ENCODE measurements at places on chromosomes 4 and X. TPM values are rescaled to one million over a fixed set of nuclear protein-coding genes. Genes with fewer than 3 reads are reported as not detected.

Gene KIAA1210
- total RNA-seq: not detected

Gene FGF5
- not detected for total RNA-seq

Gene P2RY10
- total RNA-seq: not detected

Gene SLC9B1
- 1.1 TPM for total RNA-seq

GRCh38 chr4:75344915-75345314, 169.3 kb downstream of the RCHY1 start:
- no peaks in the 10 kb centered on the region for H3K4me1 ChIP-seq
- DNase-seq: no peak
- no peaks in the 10 kb centered on the region for H3K36me3 ChIP-seq
- no peak overlapping the region for H3K27ac ChIP-seq
- no peaks in the 10 kb centered on the region for H3K27me3 ChIP-seq

GRCh38 chr4:149836546-149836945, 20.9 kb upstream of the IQCM start:
- H3K27ac ChIP-seq: no peak overlapping the region
- no peak overlapping the region for H3K4me3 ChIP-seq
- DNase-seq: no peak
- no peaks in the 10 kb centered on the region for H3K4me1 ChIP-seq

DNA sequence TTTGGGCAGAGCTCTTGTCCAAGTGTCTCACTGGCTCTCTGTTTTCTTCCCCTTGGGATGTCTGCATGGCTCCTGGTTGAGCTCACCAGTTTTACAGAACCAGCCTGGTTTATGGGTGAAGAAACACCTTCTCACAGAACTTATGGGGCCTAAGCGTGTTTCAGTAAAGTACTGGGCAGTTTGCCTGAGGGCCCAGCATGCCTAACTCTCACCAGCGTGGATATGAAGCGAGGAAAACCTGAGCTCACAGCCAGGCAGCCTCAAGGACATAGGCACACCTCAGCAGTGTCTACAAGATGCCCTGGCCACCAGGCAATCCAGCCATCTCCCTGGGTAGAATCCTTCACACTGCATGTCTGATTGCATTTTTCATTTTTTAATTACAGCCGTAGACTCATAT, 9.2 kb downstream of the NHSL2 start:
- no peak for DNase-seq
- no peaks in the 10 kb centered on the region for H3K27me3 ChIP-seq
- H3K36me3 ChIP-seq: no peaks in the 10 kb centered on the region
- H3K4me3 ChIP-seq: no peak overlapping the region
- H3K4me1 ChIP-seq: no peaks in the 10 kb centered on the region

GRCh38 chr4:148333265-148333664, 108.9 kb downstream of the NR3C2 start:
- DNase-seq: no peak
- peaks cover 6% of the 10 kb centered on the region for H3K4me1 ChIP-seq
- no peak overlapping the region for H3K4me3 ChIP-seq
- no peak overlapping the region for H3K27ac ChIP-seq

GRCh38 chrX:3295731-3296130, 50.7 kb downstream of the MXRA5 start:
- no peaks in the 10 kb centered on the region for H3K27me3 ChIP-seq
- H3K27ac ChIP-seq: no peak overlapping the region
- H3K4me3 ChIP-seq: no peak overlapping the region
- H3K4me1 ChIP-seq: peaks cover 6% of the 10 kb centered on the region

- no peaks in the 10 kb centered on the region for H3K27me3 ChIP-seq
- H3K36me3 ChIP-seq: no peaks in the 10 kb centered on the region
- H3K4me1 ChIP-seq: no peaks in the 10 kb centered on the region
- DNase-seq: no peak
- no peak overlapping the region for H3K27ac ChIP-seq
Observed at GRCh38 chr4:36333303-36333877, 52.0 kb downstream of the DTHD1 start.

- DNase-seq: no peak
- H3K27me3 ChIP-seq: peaks cover 22% of the 10 kb centered on the region
- H3K4me1 ChIP-seq: no peaks in the 10 kb centered on the region
- H3K36me3 ChIP-seq: no peaks in the 10 kb centered on the region
Observed at GRCh38 chr4:9899306-9900055, 118.0 kb downstream of the DRD5 start.

DNA sequence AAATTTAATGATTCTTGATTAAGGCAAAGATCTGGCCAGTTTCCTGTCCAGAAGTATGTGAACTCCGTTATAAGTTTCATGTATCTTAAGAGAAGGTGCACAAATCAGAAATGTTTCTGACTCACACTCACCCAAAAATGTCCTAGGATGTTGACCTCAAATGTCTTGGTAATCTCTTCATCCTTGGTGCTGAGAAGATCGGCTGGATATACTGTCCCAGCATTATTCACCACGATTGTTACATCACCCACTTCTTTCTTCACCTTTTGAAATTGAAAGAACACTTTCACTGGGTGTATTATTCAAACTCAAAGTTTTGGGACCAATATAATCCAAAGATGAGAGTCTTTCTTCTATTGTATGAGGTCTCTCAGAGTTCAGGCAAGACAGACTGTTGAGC, 5.7 kb downstream of the HSD17B13 start:
- no peaks in the 10 kb centered on the region for H3K27me3 ChIP-seq
- no peak overlapping the region for H3K27ac ChIP-seq
- peaks cover 7% of the 10 kb centered on the region for H3K4me1 ChIP-seq
- H3K36me3 ChIP-seq: no peaks in the 10 kb centered on the region

DNA sequence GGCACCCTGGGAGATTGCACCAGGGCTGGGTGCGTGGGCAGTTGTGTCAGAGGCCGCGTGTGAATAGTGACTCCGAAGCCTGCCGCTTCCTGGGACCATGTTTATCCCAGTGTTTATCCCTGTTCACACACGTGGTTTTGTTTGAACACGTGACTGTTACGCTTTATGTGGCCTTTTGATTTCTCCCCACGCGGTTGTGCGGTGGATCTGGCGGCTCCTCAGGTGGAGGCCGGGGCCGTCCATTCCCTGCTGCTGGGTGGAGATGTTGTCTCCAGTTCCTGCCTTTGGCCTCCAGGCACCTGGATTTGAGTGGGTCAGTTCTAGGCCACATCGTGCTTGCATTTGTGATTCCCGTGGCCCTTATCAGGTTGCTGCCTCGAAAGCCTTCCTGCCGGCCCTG, 35.1 kb downstream of the NELFA start:
- no peak for DNase-seq
- H3K27me3 ChIP-seq: no peaks in the 10 kb centered on the region
- H3K27ac ChIP-seq: no peak overlapping the region
- no peaks in the 10 kb centered on the region for H3K4me1 ChIP-seq
- peaks cover 83% of the 10 kb centered on the region for H3K36me3 ChIP-seq

DNA sequence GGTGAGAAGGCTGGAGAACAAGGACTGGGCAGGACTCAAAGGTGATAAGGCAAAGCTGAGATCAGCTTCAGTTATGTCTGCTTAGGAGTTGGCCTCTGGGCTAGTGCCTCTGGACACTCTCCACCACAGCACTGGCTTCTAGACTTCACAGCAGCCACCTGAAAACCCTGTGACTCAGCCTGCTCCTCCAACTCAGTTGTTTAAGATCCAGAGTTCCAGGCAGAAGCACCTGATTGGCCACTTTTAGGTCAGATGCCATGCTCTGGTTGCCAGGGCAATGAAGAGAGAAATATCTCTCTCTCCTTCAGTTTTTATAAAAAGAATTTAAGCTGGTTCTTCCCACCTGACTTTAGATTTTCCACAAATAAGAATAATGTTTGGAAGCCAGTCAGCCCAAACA, 47.9 kb upstream of the BLTP1 start:
- no peak overlapping the region for H3K27ac ChIP-seq
- no peaks in the 10 kb centered on the region for H3K36me3 ChIP-seq

- DNase-seq: no peak
- no peak overlapping the region for H3K27ac ChIP-seq
- no peaks in the 10 kb centered on the region for H3K27me3 ChIP-seq
- no peak overlapping the region for H3K4me3 ChIP-seq
Observed at GRCh38 chr4:76564123-76564915, 129.3 kb downstream of the SHROOM3 start.

GRCh38 chr4:136012220-136012619, 1520.1 kb downstream of the PCDH18 start:
- peak; percentile 40 for DNase-seq
- H3K36me3 ChIP-seq: no peaks in the 10 kb centered on the region
- H3K4me3 ChIP-seq: no peak overlapping the region
- no peaks in the 10 kb centered on the region for H3K27me3 ChIP-seq
- no peak overlapping the region for H3K27ac ChIP-seq
- H3K4me1 ChIP-seq: peaks cover 5% of the 10 kb centered on the region

GRCh38 chr4:121789960-121790829, 10.9 kb upstream of the EXOSC9 start:
- no peaks in the 10 kb centered on the region for H3K36me3 ChIP-seq
- peak overlapping the region; percentile 28 for H3K27ac ChIP-seq
- peak; percentile 76 for DNase-seq
- no peak overlapping the region for H3K4me3 ChIP-seq
- no peaks in the 10 kb centered on the region for H3K27me3 ChIP-seq

GRCh38 chrX:16465081-16465876, 184.7 kb upstream of the S100G start:
- no peaks in the 10 kb centered on the region for H3K36me3 ChIP-seq
- no peak overlapping the region for H3K27ac ChIP-seq
- no peak for DNase-seq
- H3K27me3 ChIP-seq: peaks cover 16% of the 10 kb centered on the region
- no peaks in the 10 kb centered on the region for H3K4me1 ChIP-seq

DNA sequence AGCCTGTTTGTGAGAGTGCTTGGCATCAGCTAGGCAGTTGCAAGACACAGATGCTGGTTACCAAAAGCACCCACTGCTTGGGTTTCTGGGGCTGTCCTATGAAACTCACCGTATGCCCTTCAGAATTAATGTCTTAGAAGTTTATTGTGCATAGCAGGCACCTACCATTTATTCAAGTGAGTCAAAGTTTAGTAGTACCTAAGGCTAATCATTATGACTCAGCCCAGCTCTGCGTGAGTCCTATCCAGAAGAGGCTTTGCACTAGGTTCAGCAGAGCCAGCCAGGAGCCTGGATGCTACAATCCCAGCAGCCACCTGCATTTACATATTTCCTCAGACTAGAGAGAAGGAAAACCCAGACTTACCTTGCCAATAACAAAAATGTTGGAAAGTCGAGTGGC, 4.2 kb downstream of the RPS4X start:
- no peak for DNase-seq
- H3K4me1 ChIP-seq: peaks cover 7% of the 10 kb centered on the region
- H3K4me3 ChIP-seq: no peak overlapping the region
- H3K27me3 ChIP-seq: no peaks in the 10 kb centered on the region
- H3K27ac ChIP-seq: no peak overlapping the region
